ENCODE measurements at places on chromosomes 5 and 9.

DNA sequence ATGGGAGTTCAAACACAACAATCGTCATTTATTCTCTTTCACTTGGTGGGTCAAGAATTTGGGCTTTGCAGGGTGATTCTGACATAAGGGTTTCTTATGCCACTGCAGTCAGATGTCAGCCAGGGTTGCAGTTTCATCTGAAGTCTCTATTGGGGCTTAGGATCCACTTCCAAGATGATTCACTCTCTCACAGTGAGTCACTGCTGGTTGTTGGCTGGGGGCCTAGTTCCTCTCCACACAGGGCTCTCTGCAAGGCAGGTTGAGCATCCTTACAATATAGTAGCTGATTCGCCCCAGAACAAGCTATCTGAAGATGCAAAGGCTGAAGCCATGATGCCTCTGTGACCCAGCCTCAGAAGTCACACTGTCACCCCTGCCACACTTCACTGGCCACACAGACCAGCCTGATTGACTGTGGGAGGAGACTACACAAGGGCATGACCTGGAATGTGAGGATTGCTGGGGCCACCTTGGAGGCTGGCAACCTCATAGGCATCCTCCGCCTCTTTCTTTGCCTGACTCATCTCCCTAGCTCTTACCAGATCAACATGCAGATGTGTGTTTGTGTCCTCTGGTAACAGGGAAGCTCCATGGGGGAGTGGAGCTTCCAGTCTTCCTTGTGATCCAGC lies 4.5 kb upstream of the CARD19 start:
- DNase-seq: peak; percentile 48

DNA sequence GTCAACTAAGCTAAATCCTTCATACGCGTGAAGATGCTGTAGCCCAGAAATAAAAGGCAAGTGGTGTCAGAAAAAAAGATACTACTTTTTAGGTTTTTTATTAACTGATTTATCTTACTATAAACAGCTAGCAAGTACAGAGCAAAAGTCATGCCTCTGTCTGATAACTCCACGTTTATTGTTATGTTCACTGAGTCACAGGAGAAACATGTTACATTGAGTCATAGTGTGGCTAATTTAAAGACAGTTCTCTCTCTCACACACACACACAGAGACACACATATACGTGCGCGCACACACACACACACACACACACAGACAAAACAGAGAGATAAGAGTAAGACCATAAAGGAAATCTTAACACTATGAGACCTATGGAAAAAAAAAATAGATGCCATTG lies 770.0 kb upstream of the CDH10 start:
- no peak for DNase-seq

DNA sequence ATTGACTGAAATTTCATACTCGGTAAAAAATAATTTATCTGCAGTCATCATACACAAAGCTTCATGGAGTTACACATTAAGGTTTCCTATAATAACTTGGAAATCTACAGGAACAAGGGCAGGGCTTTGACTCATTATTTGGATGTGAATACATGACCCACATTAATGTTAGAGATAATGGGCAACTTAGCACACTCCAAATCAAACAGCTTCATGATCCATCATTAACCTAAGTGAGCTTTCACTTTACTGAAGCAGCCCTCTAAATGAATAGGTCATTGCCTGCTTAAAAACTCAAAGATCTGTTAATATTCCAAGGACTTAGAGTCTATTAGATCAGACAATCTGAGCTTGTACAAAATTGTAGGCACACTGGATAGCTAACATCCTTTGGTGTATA lies 9.0 kb downstream of the CDH12 start:
- DNase-seq: no peak

DNA sequence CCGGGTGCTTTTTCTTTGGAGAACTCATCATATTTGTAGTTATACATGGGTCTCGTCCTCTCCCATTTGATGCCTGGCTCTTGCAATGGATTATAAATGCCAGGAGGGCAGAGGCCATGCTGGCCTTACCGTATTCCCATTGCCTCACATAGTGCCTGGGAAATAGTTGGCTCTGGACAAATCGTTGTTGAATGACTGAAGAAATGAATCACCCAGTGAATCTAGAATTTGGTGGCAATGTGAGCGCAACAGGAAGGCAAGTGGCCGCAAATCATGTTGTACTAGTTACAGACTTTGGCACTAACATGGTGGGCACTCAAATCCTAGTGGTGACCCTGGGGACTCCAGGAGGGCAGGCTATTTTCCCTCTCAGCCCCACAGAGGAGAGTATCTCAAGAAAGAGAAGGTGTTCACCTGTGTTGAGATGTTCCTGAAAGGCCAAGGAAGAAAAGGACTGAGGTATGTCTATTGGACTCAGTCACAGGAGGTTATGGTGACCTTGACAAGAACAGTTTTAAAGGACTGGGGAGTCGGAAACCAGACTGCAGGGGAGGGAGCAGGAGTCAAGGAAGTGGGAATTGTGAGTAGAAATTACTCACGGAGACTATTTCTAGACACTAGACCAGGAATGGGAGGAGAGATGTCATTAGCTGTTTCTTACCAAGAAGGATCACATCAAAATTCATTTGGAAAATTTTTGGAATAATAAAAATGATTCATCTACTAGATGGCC lies 61.7 kb upstream of the COL15A1 start:
- DNase-seq: no peak

DNA sequence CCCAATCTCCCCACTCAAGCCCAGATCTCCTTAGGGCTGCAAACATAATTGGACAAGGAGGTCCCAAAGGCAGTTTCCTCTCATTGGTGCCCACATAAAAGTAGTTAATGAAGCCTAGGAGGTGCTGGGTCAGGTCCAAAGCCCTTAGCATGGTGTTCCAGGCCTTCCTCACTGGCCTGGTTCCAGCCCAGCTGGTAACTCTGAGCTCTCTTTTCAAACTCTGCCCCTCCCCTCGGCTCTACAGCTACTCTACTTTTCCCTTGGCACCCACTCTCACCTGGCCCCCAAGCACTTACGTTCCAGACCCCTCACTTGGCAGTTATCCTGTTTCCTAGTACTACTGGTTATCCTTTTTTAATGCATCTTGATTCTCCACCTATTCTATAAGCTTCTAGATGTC lies 9.9 kb downstream of the SEPTIN8 start:
- no peak for DNase-seq

DNA sequence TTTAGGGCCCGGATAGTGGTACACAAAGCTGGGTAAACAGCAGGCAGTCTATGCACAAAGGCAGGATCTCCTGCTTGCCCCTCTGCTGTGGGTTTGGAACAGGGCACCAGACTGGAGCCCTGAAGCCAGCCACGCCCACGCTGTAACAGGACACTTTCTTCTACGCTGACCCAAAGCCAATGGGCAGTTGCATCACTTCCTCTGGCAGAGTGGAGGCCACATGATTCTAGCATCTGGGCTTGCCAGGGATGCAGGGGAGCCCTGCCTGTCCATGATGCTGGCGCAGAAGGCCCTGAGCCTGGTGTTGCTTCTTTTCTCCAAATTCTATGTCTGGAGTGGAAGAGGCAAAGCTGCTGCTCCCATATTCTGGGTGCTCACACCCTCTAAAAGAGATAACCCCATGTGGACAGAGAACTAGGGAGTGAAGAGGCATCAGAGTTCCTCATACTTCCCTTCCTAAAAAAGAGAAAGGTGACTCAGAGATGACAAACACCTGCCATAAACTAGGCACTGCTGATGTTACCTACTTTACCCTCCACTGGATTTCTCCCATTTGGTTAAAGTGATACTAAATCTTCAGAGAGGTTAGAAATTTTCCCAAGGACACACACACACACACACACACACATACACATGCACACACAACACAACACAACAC lies 260.3 kb upstream of the KLF4 start:
- peak; percentile 35 for DNase-seq

DNA sequence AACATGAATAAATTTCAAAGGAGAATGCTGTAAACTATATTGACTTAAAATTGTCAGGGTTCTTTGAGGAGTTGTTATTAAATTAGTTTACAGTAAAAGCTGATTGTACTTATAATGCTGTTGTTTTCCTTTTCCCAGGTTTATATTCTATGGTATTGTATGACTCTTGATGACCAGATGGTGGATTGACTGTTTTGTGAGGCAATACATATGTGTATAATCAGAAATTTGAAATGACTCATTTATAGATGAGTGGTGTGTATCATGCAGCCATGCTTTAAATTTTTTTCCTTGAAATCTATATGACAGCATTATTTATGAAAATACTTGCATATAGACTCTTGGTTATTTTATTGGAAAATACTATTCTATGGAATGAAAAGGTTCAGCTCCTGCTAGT lies 195.3 kb downstream of the CNTLN start:
- DNase-seq: no peak

DNA sequence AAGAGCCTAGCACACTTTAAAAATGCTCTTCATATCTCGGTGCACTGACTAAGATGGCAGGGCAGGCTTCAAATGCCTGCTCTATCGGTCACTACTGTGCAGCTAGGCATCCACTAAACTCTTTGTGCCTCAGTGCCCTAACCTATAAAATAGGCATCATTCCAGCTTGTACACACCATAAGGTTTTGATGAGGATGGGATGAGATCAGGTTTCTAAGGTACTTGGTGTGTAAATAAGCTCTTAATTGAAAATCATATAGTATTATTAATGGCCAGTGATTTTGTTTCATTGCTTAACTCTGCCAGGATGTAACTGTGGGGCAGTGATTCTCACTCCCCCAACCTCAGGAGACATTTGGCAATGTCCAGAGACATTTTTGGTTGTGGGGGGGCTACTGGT lies 78.5 kb downstream of the ALDH1A1 start:
- DNase-seq: no peak

GRCh38 chr5:59814537-59814872 lies 79.0 kb downstream of the PDE4D start:
- no peak for DNase-seq

DNA sequence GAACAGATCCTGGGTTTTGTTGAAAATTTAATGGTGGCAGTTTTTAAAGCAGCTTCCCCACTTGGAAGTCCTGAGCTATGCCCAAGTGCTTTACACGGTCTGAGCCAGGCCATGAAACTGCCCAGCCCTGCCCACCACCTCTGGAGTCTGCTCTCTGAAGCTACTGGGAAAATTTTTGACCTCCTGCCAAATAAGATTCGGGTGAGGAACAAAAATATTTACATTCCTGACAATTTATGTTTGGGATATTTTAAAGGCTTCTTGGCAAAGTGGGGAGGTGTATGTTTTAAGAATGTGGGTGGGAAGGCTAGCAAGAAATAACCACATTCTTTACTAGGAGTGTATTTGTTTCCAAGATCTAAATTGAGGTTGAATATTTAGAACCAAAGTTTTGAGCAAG lies 50.0 kb downstream of the HACD4 start:
- no peak for DNase-seq

- no peak for DNase-seq
Measured at GRCh38 chr5:176768174-176768970, 42.0 kb upstream of the UNC5A start.

DNA sequence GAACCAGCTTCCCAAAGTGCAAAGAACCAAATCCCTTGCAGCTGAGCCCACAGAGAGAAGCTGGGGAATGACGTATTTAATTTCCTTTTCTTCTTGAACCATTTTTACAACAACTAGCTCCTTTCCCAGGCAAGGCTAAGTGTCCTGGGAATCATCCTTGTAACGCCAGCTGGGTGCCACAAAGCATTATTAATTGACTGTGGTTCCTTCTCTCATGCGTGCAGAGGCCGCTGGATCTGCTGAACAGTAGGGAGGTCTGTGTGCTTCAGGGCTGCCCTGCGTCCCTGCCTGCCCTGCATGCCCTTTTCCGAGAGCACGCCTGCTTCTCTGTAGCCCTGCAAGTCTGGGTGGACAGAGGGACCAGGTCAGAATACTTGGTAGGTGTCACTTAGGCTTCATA lies 124.1 kb upstream of the OTULINL start:
- DNase-seq: no peak

- no peak for DNase-seq
Measured at GRCh38 chr9:91726406-91727100, 223.5 kb downstream of the ROR2 start.

DNA sequence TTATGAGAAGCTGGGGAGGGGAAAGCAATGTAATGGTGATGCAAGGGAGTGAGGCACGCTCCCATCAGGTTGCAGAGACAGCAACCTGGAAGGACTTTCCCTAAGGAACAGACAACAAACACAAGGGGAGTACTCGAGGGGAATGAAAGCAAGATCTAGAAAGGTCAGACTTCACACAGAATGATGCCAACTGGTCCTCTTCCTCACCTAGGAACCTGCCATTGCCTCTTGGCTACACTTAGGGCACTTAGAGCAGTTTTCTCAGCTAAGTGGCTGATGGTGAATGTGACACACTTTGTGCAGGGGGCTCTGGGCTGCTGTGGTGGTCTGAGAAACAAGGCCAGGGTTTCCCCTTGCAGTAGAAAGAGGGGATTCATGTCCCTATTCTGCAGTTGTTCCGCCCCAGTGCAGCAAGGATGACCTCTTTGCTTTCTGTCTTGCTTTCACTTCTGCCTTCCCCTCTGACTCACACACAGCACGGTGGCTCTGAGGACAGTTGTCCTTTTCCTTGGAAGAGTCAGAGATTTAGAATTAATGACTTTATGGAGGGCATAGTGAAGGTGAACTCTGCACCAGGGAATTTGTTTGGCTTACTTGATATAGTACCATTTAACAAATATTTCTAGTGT lies 394.0 kb upstream of the KLF4 start:
- no peak for DNase-seq

GRCh38 chr5:56480078-56480704 lies 247.1 kb upstream of the ANKRD55 start:
- DNase-seq: no peak

DNA sequence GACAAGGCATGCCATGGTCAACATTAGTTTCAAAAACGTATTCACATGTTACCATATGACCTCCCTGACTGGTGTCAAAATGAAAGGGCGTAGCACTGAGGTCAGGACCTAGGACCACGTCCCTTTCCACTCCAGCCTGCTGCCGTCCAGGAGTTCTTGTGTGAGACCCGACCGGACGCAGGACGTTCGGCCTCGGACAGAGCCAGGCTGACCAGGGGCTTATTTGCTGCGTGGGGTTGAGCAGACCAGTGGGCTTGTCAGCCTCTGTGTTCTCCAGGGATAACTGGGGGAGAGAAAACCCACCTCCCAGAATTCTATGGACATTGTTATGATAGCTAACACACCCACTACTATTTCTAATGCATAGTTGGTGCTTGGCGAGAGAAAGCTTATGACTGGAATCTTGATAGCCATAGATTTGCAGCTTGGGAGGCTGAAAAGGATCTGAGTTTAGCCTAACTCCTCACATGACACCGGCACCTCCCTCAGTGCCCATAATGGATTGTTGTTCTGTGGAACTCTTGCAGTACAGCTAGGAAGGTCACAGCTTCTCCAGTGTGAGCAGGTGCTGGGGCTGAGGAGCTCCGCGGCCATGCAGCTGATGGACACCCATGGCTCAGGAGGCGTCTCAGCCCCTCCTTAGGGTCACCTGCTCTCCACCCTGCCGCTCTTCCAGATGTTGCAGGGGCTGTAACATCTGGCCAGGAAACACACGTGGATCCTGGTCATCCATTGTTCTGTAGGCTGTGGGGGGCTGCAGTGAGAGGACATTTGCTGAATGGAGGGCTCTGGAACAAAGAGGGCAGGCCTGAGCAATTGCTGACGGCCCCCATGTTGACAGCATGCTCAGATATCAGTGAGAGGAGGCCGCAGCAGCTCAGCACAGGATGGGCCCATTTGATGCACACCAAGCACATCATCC lies 368.4 kb downstream of the IRX2 start:
- DNase-seq: no peak
